NCI-H510A (cell line): ENCODE measurements at places on chromosomes 1 and 21.

GRCh38 chr1:42263019-42263418, 72.0 kb downstream of the FOXJ3 start:
- DNase-seq, result no peak

GRCh38 chr1:7348580-7348979, 422.5 kb upstream of the VAMP3 start:
- no peak for DNase-seq

DNA sequence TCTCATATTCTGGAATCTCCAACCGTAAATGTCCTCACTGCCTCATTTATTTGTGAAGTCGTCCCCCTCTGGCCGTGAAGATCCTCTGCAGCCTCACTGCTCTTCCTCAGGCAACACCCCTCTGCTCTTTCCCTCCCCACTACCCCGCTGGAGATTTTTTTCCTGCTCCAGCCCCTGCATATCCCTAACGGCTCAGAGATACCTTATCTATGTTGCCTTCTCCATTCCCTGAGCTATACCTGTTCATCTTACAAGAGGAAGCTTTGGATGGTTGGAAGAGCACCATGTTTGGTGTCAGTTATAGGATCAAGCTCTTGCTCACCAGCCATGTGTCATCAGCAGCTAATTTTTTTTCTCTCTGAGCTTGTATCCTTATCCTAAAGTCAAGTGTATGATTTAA, 26.4 kb downstream of the LRRC8B start:
- DNase-seq, result no peak

DNA sequence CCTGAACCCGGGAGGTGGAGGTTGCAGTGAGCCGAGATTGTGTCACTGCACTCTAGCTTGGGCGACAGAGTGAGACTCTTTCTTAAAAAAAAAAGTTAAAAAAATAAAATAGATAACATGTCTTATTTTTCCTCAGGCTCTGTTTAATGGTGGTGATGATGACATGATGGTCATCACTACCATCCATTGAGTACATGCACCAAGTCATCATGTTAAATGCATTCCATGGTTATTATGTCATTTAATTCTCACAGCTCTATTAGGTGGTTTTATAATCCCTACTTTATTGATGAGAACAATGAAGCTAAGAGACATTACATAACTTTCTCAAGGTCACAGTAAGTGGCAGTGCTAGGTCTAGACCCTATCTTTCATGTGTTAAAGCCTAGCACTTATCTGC, 34.4 kb upstream of the MAB21L3 start:
- no peak for DNase-seq

DNA sequence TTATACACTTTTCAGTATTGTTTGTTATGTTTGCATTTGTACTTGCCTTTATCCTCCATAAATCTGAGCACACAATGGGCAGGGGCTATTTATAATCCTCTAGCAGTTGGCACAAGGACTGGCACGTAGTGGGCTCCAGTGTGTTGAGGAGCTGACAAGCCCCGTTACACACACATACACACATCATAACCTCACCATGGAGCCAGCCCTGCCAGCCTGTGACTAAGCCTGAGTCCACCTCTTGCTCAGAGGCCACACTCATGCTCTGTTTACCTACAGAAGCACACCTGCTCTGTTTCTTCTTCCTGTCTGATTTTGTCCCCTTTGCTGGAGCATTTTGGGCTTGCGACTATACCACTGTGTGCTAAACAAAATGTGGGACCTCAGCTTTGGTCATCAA, 64.5 kb upstream of the SPATA6 start:
- DNase-seq, result no peak

GRCh38 chr1:210104103-210104502, 128.5 kb upstream of the SERTAD4 start:
- no peak for DNase-seq

DNA sequence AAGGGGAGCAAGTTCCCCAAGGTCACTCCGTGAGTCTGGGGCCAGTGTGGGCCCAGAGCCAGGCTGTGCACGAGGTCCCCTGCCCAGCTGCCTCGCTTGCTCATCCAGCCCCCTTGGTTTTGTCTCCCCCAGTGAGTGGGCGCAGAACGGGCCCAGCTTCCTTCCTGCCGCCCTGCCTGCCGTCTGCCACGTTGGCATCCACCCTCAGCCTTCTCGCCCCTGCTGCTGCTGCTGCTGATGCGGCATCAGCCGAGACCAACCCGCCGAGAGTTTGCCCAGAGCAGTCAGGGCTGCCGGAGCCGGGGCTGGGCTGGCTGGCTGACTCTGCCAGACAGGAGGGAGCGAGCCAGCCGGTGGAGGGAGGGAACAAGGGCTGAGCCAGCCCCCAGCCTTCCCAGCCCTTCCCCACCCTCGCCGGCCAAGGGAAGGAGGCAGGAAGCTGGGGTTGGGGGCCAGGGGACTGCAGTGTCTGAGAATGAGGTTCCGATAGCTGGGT, 31.4 kb upstream of the WASF2 start:
- DNase-seq, result no peak

GRCh38 chr1:81115422-81115821, 685.3 kb upstream of the ADGRL2 start:
- no peak for DNase-seq

DNA sequence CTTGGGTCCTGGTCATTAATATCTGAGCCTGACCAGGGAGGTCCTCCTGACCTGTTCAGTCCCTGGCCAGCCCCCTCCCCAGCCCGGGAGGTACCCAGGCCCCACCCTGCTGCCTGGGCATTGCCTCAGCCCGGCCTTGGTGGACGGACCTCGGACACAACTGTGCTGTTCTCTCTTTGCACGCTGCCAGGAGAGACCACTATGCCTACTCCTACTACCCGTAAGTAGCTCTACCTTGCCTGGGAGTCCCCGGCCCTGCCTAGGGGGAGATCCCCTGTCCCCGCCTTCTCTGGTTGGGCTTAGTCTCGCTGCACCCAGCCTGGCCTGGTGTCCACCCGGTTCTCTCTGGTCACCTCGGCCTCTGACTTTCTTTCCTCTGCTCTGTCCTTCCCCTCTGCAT, 53.2 kb downstream of the PTPRU start:
- no peak for DNase-seq

DNA sequence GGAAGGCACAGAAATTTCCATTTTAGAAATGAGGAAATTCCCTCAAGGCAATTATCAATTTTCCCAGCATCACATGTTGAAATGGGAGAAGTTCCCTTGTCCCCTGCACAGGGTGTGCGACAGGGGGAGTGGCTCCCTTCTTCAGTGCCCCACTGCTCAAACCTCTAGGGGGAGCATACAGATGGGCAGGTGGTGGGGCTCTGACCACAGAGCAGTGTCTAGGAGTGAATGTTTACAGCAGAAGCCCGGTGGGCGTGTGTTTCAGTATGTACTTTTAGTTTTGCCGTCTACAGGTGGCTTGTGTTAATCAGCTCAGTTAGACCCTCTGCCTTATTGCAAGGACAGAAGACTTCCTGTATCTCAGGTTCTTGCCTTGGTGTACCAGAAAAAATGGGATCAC, 493.7 kb upstream of the PLXNA2 start:
- DNase-seq, result no peak

DNA sequence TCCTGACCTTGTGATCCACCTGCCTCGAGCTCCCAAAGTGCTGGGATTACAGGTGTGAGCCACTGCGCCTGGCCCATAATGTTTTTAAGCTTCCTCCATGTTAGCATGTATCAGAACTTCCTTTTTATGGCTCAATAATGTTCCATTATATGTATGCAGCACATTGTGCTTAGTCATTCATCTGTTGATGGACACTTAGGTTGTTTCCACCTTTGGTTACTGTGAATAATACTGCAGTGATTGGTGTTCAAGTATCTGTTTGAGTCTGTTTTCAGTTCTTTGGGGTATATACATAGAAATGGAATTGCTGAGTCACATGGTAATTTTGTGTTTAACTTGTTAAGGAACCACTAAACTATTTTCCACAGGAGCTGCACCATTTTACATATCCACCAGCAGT, 17.7 kb downstream of the CMPK1 start:
- no peak for DNase-seq
